ENCODE measurements at places on chromosomes 2 and 18. TPM values are rescaled to one million over a fixed set of nuclear protein-coding genes. Genes with fewer than 3 reads are reported as not detected.

GRCh38 chr2:66437691-66438497, 3.0 kb downstream of the MEIS1 start:
- no peak for DNase-seq

DNA sequence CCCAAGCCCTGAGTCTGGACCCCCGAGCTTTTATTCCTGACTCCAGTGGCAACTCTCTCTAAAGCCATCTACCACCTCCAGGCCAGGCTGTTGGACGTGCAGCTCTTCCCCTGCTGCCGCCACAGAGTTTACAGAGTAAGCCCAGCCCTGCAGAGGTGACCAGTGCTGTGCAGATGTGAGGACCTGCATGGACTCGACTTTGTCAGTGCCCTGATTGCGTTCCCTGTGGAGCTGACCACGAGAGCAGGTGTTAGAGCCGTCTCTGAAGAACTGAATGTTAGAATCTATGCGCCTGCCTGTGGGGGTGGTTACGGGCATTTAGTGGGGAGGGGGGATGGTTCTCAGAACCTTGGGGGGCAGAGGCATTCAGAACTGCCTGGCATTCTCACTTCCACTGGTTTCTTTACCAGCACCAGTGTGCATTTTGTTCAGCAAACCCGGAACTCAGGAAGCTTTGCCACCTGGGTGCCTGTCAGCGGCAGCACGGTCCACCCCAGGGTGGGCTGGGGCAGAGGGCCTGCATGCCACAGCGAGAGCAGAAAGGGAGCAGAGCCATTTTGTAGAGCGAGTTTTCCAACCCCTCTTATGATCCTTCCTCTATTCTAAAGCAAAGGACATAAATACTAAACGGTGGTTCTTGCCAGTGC, 137.9 kb downstream of the KLHL29 start:
- DNase-seq: no peak

- DNase-seq: no peak
These were observed 20.7 kb downstream of the ALPK2 start for GRCh38 chr18:58608216-58608615.

- no peak for DNase-seq
These were observed 260.0 kb upstream of the FN1 start for GRCh38 chr2:215695861-215696260.

DNA sequence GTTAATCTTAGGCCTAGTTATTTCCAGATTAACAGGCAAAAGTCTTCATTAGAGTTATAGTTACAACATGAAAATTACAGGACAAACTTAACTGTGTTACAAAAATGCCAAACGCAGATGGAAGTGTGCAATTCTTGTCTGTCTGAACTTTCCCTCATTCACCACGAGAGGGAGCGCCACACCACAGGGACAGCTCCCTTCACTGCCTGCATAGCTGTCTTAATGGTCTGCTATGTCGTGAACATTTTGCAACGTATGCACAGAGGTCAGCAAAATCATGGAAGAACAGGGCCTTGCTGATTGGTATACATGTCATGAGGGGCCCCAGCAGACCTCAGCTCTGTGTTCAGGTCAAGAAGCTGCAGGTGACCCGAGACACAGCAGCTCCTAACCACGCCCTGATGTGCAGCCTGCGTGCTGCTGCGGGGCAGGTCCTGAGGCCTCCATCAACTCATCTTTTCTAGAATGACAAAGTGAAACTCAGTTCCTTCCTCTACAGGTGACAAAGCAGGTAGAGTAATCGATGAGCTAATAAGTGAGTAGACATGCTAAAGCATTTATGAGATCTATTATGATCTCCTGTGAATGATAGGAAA, 78.8 kb upstream of the ATP8B1 start:
- DNase-seq: peak; percentile 13

- no peak for DNase-seq
These were observed 6.4 kb upstream of the TNS1 start for GRCh38 chr2:218009231-218009630.

DNA sequence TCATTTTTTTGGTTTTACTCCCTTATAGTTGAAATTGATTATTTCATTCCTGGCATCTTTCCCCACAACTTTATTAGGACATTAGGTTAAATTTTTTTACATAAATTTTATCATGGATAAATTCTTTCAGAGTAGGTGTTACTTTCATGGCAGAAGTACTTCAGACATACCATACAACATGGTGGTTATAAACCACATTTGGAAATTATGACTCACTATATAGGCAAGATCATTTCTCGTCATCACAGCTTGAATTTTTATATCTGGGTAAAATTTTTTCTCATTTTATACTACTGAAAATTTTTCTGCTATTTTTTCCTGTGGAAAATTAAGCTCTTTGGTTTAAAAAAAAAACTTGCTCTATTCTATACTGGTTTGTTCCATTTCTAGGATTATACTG, 111.9 kb upstream of the COL5A2 start:
- DNase-seq: no peak

GRCh38 chr2:96249654-96250053, 16.1 kb downstream of the TMEM127 start:
- DNase-seq: no peak

GRCh38 chr18:44799907-44800421, 119.3 kb downstream of the SETBP1 start:
- no peak for DNase-seq

- no peak for DNase-seq
These were observed 8.8 kb upstream of the EVA1A start for GRCh38 chr2:75569546-75569945.

DNA sequence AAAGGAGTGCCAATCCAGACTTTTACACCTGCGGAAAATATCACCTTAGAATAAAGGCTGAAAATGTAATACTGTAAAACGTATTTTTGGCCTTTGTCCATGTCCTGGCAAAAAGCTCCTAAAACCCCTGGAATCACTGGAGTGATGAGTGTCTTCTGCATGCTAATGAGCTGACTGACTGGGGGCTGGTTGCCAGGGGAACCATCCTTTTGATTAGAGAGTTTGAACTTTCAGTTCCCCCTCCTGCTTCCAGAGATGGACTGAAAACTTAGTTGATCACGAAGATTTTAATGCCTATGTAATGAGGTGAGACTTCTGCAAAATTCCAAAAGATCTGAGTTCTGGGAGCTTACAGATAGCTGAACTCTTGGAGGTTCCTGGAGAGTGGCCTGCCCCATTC, 20.5 kb downstream of the PUM2 start:
- DNase-seq: no peak

DNA sequence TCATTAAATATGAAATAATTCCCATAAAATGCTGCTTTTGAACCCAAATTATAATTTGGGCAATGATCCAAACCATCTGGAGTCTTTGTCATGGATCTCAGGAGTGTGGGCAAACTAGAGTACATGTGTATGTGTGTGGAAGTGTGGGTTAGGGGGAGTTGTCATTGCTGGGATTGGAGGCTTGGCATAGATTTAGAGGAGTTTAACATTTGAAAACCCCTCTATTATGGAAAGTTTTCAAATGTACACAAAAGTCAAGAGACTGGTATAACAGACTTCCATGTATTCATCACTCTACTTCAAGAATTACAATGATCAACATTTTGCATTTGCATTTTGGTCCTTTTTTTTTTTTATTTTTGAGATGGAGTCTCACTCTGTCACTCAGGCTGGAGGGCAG, 159.1 kb downstream of the MEIS1 start:
- DNase-seq: no peak

DNA sequence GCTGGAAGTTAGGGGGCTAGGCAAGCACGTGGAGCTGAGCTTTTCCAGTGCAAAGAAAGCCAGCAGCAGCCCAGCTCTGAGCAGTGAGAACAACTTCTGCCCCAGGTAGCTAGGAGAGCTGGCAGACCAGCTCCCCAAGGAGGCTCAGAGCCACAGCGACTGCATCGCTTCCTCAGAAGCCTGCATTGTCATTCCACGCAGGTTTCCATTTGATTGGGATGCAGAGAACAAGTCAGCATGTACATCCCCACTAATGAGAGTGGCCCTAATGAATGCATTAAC, 45.1 kb downstream of the C1QL2 start:
- no peak for DNase-seq

DNA sequence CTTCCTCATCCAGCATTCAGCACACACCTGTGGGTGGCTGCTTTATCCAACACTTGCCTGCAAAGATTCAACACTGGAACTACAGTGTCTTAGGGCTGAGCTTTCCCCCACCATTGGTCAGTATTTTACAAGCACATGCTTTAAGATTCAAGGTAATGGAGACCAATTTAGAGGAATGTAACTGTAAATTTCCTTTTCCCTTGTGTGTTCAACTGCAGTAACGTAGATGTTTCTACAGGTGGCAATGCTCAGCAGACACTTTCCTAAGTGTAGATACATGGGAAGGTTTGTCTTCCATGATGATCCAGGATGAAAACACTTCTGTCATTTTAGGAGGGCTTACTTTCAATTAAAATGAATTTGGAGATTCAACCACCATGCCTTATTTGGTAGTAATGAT, 143.6 kb upstream of the PXDN start:
- no peak for DNase-seq

DNA sequence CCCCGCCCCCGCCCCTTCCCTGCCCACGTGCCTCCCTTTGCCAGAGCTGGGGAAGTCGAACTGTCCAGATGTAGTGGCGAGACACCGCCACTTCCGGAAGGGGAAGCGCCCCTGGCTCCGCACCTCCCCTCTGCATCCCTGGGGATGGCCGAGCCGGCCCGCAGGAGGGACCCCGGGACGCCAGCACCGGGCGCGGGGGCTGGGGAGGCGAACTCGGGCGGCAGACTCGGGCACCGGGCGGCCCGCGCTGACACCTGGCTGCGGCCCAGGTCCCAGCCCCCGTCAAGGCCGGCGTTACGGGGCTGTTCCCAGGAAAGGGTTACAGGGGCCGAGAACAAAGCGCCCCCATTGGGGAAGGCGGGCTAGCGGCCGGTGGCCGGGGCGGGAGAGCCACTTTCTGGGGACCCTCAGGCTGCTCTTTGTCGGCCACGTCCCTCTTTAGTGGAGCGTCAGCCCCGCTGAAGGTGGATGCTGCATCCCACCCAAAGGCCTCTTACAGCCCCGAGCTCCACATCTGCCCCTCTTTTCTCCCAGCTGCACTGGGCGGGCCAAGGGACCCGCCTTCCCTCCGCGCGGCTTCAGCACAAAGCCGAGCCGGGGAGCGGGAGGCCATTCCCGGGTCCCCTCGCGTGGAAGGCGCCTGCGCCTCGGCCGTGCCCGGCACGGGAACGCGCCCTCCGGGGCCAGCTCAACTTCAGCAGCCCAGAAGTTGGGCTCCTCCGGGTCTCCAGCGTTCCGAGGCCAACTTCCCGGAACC, 1.3 kb downstream of the SDC1 start:
- DNase-seq: no peak

- DNase-seq: no peak
These were observed 741.7 kb downstream of the PLCL1 start for GRCh38 chr2:198546122-198546521.

- no peak for DNase-seq
These were observed 1.4 kb downstream of the WNT6 start for GRCh38 chr2:218860950-218861381.

DNA sequence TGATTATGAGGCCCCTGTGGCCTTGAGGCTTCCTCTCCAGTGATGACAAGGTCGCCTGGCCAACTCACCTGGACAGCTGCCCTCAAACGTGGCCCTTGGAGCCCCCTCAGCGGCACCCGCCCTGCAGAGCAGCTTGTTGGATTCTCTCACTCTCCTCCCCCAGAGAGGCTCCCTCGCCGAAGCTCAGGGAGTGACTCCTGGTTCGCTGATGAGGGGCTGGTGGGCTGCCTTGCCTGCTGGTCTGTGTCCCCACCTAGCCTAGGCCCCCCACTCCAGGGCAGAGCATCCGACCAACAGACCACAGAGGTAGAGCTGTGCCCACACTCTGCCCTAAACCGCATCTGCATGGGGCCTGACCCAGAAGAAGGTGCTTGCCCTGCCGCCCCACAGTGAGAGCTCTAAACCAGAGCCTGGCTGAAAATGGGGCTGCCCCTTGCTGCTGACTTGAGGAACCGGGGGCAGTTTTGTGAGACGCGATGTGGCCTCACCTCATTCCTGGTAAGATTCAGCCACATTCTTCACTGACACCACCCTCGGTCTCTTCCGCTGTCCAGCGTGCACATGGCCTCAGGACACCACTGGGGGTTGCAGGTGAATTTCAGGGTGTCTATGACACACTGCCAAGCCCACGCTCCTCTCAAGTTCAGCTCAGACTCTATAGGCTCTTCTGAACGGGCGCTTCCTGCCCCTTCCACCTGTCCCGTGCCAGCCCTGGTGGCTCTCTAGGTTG, 131.6 kb downstream of the CABLES1 start:
- no peak for DNase-seq

- DNase-seq: no peak
These were observed 180.2 kb downstream of the ANAPC1 start for GRCh38 chr2:111703759-111704158.

- DNase-seq: no peak
These were observed 194.1 kb downstream of the SS18 start for GRCh38 chr18:25896178-25896780.

- no peak for DNase-seq
These were observed 1.6 kb downstream of the SERPINB8 start for GRCh38 chr18:63971320-63972001.

DNA sequence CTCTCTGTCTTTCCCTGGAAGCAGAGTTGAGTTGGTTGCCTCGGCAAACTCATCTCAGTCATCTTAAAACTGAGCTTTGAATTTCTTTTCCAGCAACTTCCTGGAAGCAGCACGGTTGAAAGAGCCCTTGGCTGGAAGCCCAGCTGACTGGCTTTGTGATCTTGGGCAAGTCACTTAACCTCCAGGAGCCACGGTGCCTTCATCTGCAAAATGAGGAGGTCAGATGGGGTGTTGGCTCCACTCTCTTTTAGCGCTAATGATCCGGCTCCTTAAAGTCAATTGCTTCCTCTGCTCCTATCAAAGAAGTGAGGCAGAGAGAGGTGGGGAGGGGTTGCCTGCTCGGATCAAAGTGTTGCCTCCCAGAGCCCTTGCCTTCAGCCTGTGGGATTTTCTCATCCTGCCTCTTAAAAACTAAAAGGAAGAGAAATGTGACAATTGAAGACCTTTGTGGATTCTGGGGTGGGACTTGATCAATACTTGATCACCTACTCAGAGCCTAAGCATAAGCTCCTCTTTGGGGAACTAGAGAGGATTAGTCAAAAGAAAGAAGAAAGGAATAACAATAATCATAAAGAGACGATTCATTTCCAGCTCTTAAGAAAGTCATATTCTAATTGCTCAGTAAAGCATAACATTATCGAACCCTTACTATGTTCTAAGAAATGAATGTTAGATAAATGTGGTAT, 86.6 kb downstream of the MYCN start:
- DNase-seq: no peak

- DNase-seq: no peak
These were observed 54.1 kb upstream of the KLF7 start for GRCh38 chr2:207219676-207220501.

Gene TSPYL6
- not detected for total RNA-seq

Gene POTEJ
- total RNA-seq: not detected

Gene MYO7B
- total RNA-seq: 0.10 TPM

Gene EFEMP1
- total RNA-seq: not detected

Gene ERBB4
- not detected for total RNA-seq

Gene RNF25
- total RNA-seq: 29.1 TPM

Gene SOS1
- 61.0 TPM for total RNA-seq

Gene CRACDL
- total RNA-seq: 0.32 TPM

Gene RESP18
- total RNA-seq: not detected

Gene GALNT14
- 0.27 TPM for total RNA-seq

Gene COA5
- 21.2 TPM for total RNA-seq

Gene TNFAIP6
- not detected for total RNA-seq

Gene NETO1
- not detected for total RNA-seq

Measured in activated T-helper 1 cell treated with anti-CD3 and anti-CD28 coated beads, Interleukin-12 subunit alpha, Interleukin-12 subunit beta, Interleukin-2, Interleukin-4 antibody, amounts not matched to agents 30 ng/mL and 10 ng/mL and 1 ng/mL, durations not matched to agents 14 hours and 24 hours and 36 hours (primary cell).